ENCODE measurements at places on chromosomes 5 and 9.
A peak's percentile ranks its signal among the peaks of the same experiment; 100 is the strongest.

DNA sequence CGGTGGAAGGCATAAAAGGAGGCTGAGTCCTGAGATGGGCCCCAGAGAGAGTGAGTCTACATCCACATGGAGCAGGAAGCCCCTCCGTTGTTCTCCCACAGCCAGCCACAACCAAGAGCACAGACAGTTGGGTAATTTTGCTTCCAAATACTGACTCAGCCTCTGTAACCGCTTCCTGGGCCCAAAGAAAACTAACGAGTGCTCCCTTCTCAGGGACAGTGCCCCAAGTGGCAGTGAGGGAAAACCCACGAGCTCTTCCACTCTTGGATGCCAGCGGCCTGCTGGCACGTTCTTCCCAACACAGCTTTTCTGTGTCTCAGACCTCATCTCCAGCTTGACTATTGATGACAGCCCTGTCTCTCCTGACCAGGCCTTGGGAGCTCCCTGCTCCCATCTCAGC, 207.6 kb downstream of the FSTL4 start:
- DNase-seq: no peak

- DNase-seq: no peak
Measured at GRCh38 chr9:89806371-89807100, 201.7 kb downstream of the GADD45G start.

DNA sequence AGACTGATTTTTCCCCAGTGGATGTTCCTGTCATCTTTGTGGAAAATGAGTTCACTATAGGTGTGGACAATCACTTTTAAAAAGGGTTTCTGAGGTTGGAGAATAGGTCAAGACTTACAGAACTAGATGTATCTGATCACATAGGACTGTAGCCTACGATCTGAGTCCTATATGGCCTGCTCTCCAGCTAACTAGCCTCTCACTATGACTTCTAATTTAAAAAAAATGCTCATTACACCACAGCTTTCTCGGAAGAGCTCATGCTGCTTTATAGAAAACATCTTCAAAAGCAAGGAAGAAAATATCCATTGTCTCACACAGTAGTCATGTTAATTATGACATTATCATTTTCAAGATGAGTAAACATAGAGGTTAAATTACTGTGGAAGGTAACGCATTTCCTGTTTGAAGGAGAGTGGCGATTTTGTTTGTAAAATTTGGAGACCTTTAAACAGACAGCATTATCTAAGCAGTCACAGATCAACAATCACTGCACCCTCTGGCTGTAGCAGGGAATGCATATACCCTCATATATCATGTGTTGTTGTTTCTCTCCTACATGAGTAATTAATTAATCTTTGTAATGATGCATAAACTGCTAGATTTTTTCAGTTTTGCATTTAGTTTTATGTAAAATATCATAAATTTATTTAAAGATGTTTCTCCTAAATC, 573.7 kb downstream of the GABRG2 start:
- DNase-seq: no peak

GRCh38 chr5:51983161-51983560, 599.9 kb downstream of the ISL1 start:
- DNase-seq: no peak

DNA sequence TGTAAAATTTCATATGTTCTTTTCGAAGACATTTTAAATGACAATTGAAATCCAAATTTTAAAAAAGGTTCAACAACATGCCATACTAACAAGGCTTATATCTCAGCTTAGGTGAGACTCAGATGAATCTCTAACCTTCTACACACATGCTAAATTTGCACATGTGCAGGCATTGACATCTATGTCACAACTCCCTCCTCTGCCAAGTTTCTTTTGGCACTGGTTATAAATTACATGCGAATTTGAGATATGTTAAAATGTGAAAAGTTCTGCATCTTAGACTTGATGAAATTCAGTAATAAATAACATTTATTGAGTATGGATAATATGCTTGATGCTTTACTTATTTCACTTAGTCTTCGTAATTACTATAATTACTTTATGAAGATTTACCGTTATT, 234.3 kb downstream of the TLE4 start:
- no peak for DNase-seq

GRCh38 chr9:136329636-136330405, 2.5 kb downstream of the GPSM1 start:
- no peak for DNase-seq

GRCh38 chr9:108184941-108185340, 670.8 kb downstream of the ACTL7B start:
- no peak for DNase-seq

DNA sequence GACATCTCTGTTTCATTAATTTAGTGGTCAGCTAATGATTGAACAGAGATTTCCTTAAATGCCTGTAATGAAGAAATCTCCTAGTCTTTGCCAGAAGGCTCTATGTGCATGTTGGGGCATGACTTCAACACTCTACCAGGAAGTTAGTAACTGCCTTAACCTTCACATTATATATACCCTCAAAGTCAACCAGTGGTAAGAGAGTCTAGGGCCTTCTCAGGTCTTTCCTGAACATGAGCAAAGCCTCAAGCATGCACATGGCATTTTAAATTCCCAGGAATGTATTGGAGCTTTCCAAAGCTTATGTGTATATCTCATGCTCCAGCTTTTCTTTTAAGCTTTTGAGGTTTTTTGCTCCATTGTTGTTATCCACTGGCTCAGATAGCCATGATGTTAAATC, 388.3 kb downstream of the ARRDC3 start:
- no peak for DNase-seq

- DNase-seq: peak; percentile 32
Measured at GRCh38 chr5:176653401-176654385, 6.4 kb downstream of the TSPAN17 start.

GRCh38 chr5:61347080-61347479, 15.0 kb downstream of the ZSWIM6 start:
- DNase-seq: no peak

DNA sequence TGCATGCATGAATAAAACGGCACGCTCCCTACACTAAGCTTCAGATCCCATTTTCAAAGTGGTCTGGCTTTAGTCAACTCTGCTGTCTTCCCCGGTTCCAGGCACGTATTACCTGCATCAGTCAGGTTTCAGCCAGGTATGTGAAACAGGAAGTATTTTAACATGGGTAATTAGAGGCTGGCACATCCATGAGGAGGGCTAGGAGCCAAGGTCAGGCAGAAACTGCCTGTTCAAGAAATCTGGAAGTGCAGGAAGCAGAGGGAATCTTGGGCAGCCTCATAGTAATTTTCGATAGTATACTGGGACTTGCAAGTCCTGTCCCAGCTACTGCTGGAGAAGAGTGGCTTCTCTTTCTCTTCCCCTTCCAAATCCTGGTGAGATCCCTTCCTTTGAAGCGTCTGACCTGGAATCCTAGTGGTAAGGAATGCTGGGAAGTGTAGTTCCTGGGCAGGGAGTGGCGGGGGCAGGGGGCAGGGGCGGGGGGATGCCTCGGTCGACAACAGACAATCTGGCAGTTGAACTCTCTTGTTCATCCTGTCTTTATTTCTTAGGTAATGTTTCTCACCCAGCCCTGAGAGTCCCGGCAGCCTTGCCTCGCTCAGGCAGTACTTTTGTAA, 403.1 kb downstream of the TLE4 start:
- DNase-seq: no peak
